CD8-positive, alpha-beta memory T cell (primary cell): ENCODE measurements at places on chromosomes 7 and 10. TPM values are rescaled to one million over a fixed set of nuclear protein-coding genes. Genes with fewer than 3 reads are reported as not detected.

Gene EPO
- 0.22 TPM for total RNA-seq

Gene MYL10
- total RNA-seq, result not detected

Gene CCT6A
- total RNA-seq, result 348 TPM

Gene VAX1
- not detected for total RNA-seq

Gene IGFBP1
- total RNA-seq, result not detected

Gene OR2F1
- not detected for total RNA-seq

Gene OPN1SW
- not detected for total RNA-seq

Gene FAM185A
- total RNA-seq, result 10.4 TPM

Gene SLC16A12
- total RNA-seq, result not detected

Gene TRIM50
- total RNA-seq, result not detected

Gene PDE6C
- not detected for total RNA-seq

Gene HTR5A
- not detected for total RNA-seq

Gene TMEM273
- 58.0 TPM for total RNA-seq

Gene FAM237B
- not detected for total RNA-seq

Gene ANKRD22
- not detected for total RNA-seq

Gene PRRT4
- total RNA-seq, result 0.22 TPM

Gene CYP3A4
- total RNA-seq, result not detected

Gene LIPN
- total RNA-seq, result not detected

Gene SUN3
- not detected for total RNA-seq

Gene HSPA14
- 45.5 TPM for total RNA-seq

Gene ATOH7
- not detected for total RNA-seq

Gene ZC3HAV1L
- total RNA-seq, result 12.6 TPM

Gene SPAG6
- total RNA-seq, result not detected

Gene OR9A2
- total RNA-seq, result not detected

Gene TRIL
- total RNA-seq, result not detected

Gene HMX2
- total RNA-seq, result not detected

Gene SEPTIN14
- total RNA-seq, result not detected

Gene EMX2
- not detected for total RNA-seq

Gene CPN1
- not detected for total RNA-seq

Gene ASZ1
- not detected for total RNA-seq

Gene CCL24
- not detected for total RNA-seq

Gene ERVW-1
- not detected for total RNA-seq

Gene SHH
- total RNA-seq, result not detected

Gene PON3
- total RNA-seq, result not detected

Gene CALN1
- not detected for total RNA-seq

Gene GSTK1
- 147 TPM for total RNA-seq

Gene SH2B2
- 1.8 TPM for total RNA-seq

Gene HYAL4
- not detected for total RNA-seq

Gene TAS2R3
- total RNA-seq, result 0.98 TPM

Gene IL6
- total RNA-seq, result 0.72 TPM

Gene FOXP2
- total RNA-seq, result not detected

Gene LDB3
- 0.07 TPM for total RNA-seq

Gene EGFR
- not detected for total RNA-seq
